ENCODE measurements at places on chromosomes 7 and 10. TPM values are rescaled to one million over a fixed set of nuclear protein-coding genes. Genes with fewer than 3 reads are reported as not detected.

The TRPV5 gene
- total RNA-seq, result not detected

The WIPF3 gene
- 0.17 TPM for total RNA-seq

The C7orf57 gene
- not detected for total RNA-seq

The LRIT1 gene
- not detected for total RNA-seq

The DLX6 gene
- not detected for total RNA-seq

The FAS gene
- 19.2 TPM for total RNA-seq
